ENCODE measurements at places on chromosomes 11 and 22. TPM values are rescaled to one million over a fixed set of nuclear protein-coding genes. Genes with fewer than 3 reads are reported as not detected.

GRCh38 chr11:120186774-120187591 lies 23.8 kb upstream of the OAF start:
- peak; percentile 56 for DNase-seq

GRCh38 chr11:3123305-3123704 lies 41.8 kb downstream of the OSBPL5 start:
- DNase-seq = peak; percentile 88

The TRPM5 gene
- not detected for total RNA-seq

The KIF18A gene
- total RNA-seq = not detected

The TRIM22 gene
- total RNA-seq = 7.8 TPM
